GF-D8 (cell line): ENCODE measurements at places on chromosomes 7 and 10.

GRCh38 chr7:151178236-151178635 lies 8.8 kb downstream of the ASB10 start:
- no peak for DNase-seq

GRCh38 chr7:157876469-157877285 lies 539.9 kb downstream of the DNAJB6 start:
- DNase-seq = no peak

DNA sequence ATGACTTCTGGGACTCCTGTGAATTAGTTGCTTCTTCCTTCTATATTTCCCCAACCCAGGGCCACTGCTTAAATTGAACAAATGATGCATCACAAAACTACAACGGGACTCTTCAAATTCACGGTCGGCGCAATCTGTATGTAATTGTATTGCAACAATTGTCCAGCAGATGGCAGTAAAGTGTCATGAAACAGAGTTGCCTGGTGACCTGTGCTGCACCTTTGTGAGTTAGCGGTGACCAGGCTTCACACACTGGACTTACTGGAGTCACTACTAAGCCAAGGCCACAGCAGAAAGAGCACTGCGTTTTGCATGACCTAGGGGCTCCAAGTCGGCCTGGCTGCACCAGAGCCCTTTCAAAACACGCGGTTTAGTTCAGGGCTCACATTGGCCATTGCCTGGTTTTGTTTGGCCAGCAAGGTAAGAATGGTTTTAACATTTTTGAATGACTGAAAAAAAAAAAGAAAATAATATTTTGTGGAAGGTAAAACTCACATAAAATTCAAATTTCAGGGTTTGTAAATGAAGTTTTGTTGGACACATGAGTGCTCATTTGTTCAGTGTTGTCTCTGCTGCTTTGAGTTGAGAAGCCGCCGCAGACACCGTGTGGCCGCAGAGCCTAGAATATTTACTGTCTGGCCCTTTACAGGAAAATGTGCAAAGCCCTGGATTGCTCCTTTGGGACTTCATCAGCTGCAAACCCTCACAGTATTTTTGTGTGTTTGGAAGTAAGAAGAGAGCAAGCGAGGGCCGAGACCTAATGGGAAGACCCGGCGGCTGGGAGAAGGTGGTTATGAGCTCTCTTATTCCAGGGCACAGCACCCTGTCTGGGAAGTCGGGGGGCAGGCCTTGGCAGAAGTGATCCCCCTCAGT lies 23.2 kb upstream of the ZNF32 start:
- no peak for DNase-seq

DNA sequence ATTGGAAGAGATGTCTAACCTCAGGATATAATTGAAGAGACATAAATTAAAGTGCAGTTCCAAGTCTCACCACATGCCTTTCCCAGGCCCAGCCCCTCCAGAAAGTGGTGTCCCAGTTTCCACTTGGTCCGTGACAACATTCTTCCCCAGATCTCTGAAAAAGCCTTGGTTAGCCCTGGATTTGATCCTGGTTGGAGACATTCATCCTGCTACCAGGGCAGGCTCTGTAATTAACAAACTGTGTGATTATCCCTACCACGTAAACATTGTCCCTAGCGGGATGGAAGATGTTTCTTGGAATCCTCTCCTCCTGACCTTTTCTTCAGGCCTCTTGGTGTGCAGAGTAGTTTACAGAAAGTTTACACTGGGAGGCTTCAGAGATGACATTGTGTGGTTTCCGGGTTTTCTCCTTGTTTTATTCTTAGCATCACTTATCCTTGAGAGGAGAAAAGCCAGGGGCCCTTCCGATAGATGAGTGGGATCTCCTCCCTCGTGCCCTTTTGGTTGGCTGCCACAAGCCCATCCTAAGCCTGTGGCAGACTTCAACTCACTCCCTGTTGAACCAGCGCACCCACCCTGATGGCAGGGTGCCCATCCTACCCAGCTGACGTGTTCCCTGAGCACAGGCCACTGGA lies 83.8 kb downstream of the COL13A1 start:
- DNase-seq = no peak

GRCh38 chr10:27822301-27822700 lies 76.7 kb upstream of the MKX start:
- DNase-seq = no peak

- no peak for DNase-seq
Measured at GRCh38 chr10:64846700-64847099, 1325.5 kb downstream of the REEP3 start.

- no peak for DNase-seq
Measured at GRCh38 chr7:33721895-33722294, 183.4 kb upstream of the BMPER start.

DNA sequence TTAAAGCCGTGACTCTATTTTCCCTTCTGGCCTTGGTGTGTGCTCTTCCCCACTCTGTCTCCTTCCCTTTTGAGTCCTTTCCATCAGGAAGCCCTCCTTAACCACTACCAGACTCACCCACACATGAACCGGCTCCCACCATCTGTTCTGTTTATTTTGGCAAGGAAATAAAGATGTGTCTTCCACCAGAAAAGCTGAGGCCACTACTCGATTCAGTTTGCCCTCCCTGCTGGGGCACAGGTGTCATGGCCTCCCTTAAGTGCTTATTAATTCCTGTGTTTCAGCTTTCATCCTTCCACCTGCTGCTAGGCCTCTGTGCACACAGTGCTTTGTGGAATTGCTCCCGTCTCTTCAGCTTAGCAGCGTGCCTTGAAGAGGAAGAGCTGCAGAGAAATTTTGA lies 16.7 kb downstream of the POR start:
- DNase-seq = no peak
